ENCODE measurements at places on chromosomes 5 and 9.

DNA sequence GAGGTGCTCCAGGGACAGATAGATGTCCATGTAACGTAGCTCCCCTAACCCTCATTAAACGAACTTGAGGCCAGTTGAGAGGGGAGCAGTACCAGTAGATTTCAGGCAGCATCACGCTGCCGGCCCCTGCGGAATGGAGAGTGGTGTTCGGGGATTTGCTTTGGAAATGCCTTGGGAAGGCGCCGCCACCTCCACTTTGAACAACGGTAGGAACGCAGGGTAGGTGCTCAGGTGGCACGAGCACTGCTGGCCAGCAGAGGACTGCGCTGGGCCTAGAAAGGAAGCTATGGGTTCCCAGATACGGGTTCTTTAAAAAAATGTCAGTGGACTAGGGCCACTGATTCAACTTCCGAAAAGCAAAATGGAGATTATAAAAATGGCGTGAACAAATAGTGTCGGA lies 271.8 kb downstream of the FANCC start:
- H3K27me3 ChIP-seq: no peaks in the 10 kb centered on the region
- H3K27ac ChIP-seq: no peak overlapping the region
- H3K4me3 ChIP-seq: no peak overlapping the region
- DNase-seq: no peak
- peaks cover 15% of the 10 kb centered on the region for H3K4me1 ChIP-seq
- peaks cover 13% of the 10 kb centered on the region for H3K36me3 ChIP-seq

DNA sequence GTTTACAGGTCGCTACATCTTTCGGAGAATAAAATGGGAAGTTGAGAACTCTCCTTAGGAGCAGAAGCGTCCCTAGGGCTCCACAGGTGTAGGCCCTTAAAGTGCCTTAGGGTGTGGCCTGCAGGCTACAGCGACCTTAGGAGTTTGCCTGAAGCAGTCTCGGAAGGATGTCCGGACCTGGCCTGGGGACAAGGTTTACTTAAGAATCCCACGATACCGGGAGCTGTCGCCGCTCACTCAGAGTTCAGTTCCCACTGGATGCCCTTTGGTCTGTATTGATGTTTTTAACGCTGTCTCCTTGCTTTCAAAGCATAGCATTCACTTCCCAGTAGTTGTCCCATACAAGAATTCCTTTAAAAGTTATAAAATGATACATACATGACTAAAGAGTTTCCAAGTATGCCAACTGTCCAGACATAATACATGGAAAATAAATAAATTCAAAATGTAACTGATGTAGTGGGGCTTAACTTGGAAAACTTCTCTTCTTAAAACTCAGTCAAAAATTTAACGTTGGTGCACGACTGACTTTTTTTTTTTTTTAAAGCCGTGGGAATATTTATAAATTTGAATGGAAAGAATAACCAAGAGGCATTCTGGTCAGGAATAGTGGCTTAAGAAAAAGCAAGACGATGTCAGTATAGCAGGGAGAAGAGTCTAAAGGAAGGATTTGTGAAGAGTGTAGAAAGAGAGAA lies 848 bp downstream of the RAD50 start:
- H3K27me3 ChIP-seq: no peaks in the 10 kb centered on the region
- peaks cover 3% of the 10 kb centered on the region for H3K4me1 ChIP-seq
- H3K36me3 ChIP-seq: no peaks in the 10 kb centered on the region
- peak; percentile 11 for DNase-seq
- peak overlapping the region; percentile 87 for H3K4me3 ChIP-seq

DNA sequence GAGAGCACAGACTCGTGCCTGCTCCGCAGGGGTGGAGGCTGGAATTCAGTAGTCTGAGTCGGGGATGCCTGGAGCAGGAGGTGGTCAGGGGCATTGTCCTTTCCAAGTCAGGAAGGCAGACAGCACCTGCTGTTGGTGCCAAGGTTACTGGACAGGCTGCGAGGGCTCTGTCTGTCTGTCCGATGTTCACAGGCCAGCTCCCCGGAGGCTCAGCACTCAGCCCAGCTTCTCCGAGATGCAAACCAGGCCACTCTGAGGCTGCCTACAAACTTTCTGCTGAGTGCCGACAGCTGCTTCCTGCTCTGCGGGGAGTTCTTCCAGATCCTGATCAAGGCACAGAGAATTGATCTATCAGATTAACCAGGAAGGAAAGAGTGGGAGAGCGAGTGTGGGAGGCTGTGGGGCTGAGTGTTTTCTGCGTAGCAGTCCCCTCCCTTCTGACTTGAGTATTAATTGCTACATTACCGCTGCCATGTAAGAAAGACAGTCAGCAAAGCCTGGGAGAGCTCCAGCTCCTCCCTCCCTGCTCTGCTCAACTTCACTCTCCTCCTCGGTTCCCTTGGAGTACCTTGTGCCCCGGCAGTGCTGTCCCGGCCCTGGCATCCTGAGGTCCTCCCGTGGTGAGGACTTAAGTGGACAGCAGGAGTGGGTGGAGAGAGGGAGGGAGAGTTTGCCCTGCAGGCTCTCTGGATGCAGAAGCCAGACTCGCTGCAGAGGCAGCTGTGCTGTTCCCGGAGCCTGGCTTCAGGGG lies 36.0 kb downstream of the KCNMB1 start:
- no peaks in the 10 kb centered on the region for H3K4me1 ChIP-seq
- H3K4me3 ChIP-seq: no peak overlapping the region
- no peak for DNase-seq
- no peaks in the 10 kb centered on the region for H3K36me3 ChIP-seq
- H3K27ac ChIP-seq: no peak overlapping the region
- peaks cover 15% of the 10 kb centered on the region for H3K27me3 ChIP-seq

DNA sequence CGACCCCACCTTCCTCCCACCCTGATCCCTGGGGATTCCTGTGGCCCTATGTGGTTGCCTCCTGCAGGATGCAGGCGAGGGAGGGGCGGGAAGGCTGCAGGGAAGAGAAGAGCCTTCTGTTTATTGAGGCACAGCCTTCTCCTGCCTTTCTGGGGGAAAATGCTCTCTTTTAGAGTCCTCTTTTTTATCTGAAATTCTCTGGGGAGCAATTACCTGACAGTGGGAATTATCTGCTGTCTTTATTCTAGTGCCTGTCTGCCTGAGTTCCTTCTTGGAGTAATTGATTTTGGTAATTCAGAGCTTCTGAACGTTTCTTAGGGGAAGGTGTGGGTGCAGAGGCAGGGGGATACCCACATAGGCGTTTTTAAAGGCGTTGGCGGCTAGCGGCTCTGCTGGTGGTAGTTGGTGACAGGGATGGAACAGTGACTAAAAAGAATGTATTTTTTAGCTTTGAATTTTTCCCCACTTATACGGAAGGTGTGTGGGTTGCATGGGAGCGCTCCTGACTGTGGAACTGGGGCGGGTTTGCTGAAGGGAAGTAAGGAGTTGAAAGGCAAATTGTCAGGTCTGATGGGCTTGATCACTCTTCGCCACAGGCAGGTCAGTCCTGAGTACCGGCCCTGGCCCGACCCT lies 35.2 kb upstream of the DAB2IP start:
- no peaks in the 10 kb centered on the region for H3K36me3 ChIP-seq
- DNase-seq: no peak
- no peak overlapping the region for H3K4me3 ChIP-seq
- peaks cover 14% of the 10 kb centered on the region for H3K27me3 ChIP-seq

- DNase-seq: no peak
- H3K4me1 ChIP-seq: peaks cover 1% of the 10 kb centered on the region
- no peak overlapping the region for H3K27ac ChIP-seq
- no peaks in the 10 kb centered on the region for H3K27me3 ChIP-seq
Measured at GRCh38 chr5:139155333-139155732, 42.8 kb downstream of the SIL1 start.

DNA sequence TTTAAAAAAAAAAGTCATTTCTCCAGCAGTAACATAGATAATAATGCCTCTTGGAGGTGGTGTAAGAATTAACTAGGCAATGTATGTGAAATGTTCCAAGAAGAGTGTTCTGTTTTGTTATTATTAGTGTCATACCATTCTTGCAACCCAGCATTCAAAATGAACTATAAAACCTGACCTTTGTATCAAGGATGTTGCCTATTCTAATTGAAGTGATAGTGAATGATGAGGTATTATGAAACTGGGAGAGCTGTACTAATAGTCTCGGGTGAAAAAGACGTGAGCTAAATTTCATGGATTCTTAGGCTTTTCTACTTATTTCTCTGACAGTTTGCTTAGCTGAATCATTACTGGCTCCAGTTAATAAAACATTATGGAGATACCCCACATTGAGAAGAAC lies 224.6 kb downstream of the CD180 start:
- no peaks in the 10 kb centered on the region for H3K27me3 ChIP-seq
- DNase-seq: no peak
- H3K4me3 ChIP-seq: no peak overlapping the region
- peaks cover 9% of the 10 kb centered on the region for H3K4me1 ChIP-seq
- H3K36me3 ChIP-seq: no peaks in the 10 kb centered on the region

DNA sequence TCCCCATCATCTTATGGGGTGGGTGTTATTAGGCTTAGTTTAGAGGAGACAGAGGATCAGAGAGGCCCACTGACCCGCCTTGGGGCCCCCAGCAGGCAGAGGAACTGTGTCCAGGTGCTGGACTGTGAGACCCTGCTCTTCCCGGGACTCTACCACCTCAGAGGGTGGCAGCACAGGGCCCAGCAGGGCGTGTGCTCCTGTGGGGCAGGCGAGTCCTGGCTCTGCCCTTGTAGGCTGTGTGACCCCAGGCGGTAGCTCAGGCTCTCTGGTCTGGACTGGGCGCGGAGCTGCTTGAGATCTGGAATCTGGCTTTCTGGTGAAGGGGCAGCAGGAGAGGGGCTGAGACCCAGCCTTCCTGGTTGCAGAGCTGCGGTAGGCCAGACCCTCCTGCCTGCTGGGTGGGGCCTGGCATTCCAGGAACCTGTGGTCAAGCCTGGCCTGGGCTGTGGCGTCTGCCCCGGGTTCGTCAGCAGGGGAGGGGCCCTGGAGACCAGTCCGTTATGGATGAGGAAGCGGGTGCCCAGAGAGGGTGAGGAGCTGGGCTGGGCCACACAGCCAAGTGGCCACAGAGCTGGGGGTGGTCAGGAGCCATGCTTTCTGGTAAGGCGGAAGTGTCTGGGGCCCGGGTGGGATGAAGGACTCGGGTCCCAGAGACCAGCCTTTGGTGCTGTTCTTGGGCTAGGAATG lies 46.5 kb downstream of the RXRA start:
- no peaks in the 10 kb centered on the region for H3K27me3 ChIP-seq
- no peak overlapping the region for H3K27ac ChIP-seq
- no peak for DNase-seq
- no peak overlapping the region for H3K4me3 ChIP-seq

DNA sequence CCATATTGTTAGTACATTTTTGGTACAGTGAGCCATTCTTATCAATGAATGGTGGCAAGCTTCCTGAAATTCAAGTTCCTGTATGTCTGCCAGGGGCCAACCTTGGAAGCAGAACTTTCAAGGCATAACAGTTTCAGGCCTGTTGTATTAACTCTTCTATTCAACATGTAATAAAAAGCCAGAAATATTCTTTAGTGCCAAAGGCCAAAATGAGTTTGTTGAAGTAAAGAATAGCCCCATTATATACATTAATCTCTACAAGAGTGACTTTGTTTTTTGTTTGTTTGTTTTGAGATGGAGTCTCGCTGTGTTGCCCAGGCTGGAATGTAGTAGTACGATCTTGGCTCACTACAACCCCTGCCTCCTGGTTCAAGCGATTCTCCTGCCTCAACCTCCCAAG lies 321.3 kb downstream of the KDM4C start:
- H3K27ac ChIP-seq: no peak overlapping the region
- no peak for DNase-seq

GRCh38 chr9:93124793-93125192 lies 9.3 kb downstream of the NINJ1 start:
- no peaks in the 10 kb centered on the region for H3K36me3 ChIP-seq
- no peak overlapping the region for H3K4me3 ChIP-seq
- no peak for DNase-seq
- H3K27ac ChIP-seq: no peak overlapping the region
- no peaks in the 10 kb centered on the region for H3K27me3 ChIP-seq

DNA sequence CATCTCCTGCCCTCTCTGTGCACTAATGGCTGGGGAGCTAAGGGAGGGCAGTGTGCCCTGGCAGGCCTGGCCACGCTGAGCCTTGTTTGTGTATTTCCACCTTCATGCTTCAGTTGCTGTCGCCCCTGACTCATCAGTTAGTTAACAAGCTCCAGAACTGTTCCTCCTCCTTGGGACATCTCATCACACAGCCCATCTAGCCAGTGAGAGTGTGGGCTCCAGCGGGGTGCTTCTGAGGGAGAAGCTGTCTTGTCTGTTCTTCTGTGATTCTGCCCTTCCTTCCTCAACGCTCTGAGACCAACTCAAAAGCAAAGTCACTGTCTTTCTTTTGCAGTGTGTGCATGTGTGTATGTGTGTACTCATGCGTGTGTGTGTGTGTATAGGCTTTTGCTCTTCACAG lies 58.3 kb upstream of the CPEB4 start:
- H3K27me3 ChIP-seq: no peaks in the 10 kb centered on the region
- H3K4me3 ChIP-seq: no peak overlapping the region
- H3K4me1 ChIP-seq: peaks cover 24% of the 10 kb centered on the region
- DNase-seq: peak; percentile 48
- H3K36me3 ChIP-seq: no peaks in the 10 kb centered on the region

GRCh38 chr9:33249983-33250382 lies 10.0 kb downstream of the SPINK4 start:
- no peaks in the 10 kb centered on the region for H3K27me3 ChIP-seq
- no peak overlapping the region for H3K4me3 ChIP-seq
- no peaks in the 10 kb centered on the region for H3K4me1 ChIP-seq

- H3K4me3 ChIP-seq: peak overlapping the region; percentile 73
- peak overlapping the region; percentile 61 for H3K27ac ChIP-seq
- H3K36me3 ChIP-seq: no peaks in the 10 kb centered on the region
- H3K27me3 ChIP-seq: no peaks in the 10 kb centered on the region
- no peak for DNase-seq
- H3K4me1 ChIP-seq: peaks cover 23% of the 10 kb centered on the region
Measured at GRCh38 chr9:128684065-128684324, 5.0 kb upstream of the SET start.

DNA sequence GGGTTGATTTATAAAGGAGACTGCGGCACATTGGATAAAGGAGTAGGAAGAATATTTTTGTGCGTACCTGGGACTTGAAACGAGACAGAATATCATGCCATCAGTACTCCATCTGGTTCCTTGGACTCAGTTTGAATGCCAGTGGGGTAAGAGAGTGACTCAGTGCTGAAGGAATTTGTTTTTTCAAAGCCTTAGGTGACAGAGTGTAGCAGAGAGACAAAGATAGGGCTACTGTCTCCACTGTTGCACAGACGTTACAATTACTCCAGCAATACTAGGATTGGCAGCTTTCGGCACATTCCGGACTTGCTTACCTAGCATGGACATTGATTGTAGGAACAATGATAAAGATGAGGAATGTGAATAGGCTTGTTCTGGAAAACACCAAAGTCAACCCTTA lies 250.7 kb downstream of the KCTD16 start:
- H3K4me1 ChIP-seq: peaks cover 6% of the 10 kb centered on the region
- DNase-seq: peak; percentile 25
- no peaks in the 10 kb centered on the region for H3K27me3 ChIP-seq

- peak overlapping the region; percentile 8 for H3K27ac ChIP-seq
- H3K27me3 ChIP-seq: no peaks in the 10 kb centered on the region
- no peak overlapping the region for H3K4me3 ChIP-seq
- no peak for DNase-seq
- peaks cover 14% of the 10 kb centered on the region for H3K4me1 ChIP-seq
- H3K36me3 ChIP-seq: no peaks in the 10 kb centered on the region
Measured at GRCh38 chr9:98323831-98324135, 68.3 kb upstream of the TBC1D2 start.

- H3K4me3 ChIP-seq: no peak overlapping the region
- no peaks in the 10 kb centered on the region for H3K27me3 ChIP-seq
- no peaks in the 10 kb centered on the region for H3K36me3 ChIP-seq
- DNase-seq: no peak
- no peak overlapping the region for H3K27ac ChIP-seq
- H3K4me1 ChIP-seq: no peaks in the 10 kb centered on the region
Measured at GRCh38 chr5:175698401-175699115, 40.7 kb downstream of the HRH2 start.
